ENCODE measurements at places on chromosomes 13 and 19.

- DNase-seq, result no peak
These were observed 7.0 kb upstream of the RCN3 start for GRCh38 chr19:49520705-49521319.

- peak; percentile 32 for DNase-seq
These were observed 2.3 kb downstream of the ERF start for GRCh38 chr19:42252365-42253244.

DNA sequence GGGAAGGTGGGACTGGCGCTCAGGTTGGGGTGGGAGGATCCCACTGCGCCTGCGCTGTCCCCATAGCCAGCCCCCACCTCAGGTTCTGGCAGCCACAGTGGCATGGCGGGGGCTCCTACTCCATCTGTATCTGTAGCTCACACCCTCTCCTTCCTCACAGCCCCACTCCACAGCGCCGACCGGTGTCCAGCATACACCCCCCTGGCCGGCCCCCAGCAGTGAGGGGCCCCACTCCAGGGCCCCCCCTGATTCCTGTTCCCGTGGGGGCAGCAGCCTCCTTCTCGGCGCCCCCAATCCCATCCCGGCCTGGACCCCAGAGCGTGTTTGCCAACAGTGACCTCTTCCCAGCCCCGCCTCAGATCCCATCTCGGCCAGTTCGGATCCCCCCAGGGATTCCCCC, 6.0 kb downstream of the TMED1 start:
- DNase-seq, result no peak

DNA sequence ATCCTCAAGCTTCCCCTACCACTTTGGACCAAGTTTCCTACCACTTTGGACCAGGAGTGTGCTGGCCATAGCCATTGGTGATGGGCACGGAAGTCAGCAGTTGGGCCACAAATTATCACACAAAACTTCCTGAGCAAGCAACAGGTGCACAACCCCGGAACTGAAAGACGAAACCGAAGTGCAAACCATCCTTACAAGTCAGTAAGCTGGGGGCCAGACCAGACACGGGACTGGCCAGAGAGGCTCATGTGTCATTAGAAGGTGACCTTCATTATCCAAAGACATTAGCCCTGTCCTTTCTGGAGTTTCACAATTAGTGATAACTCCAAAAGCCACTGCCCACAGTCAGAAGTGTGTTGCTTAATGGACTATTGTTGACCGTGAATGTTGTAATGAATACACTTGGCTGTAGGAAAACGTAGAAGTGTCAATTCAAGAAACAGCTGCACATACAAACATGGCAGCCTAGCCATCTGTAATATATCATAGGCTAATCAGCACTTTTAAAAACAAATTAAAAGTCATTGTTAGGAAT, 244.1 kb upstream of the IRS2 start:
- no peak for DNase-seq

GRCh38 chr19:55638864-55639359, 1.9 kb upstream of the ZNF580 start:
- DNase-seq, result peak; percentile 69

GRCh38 chr19:3707868-3708206, 347 bp upstream of the TJP3 start:
- no peak for DNase-seq

DNA sequence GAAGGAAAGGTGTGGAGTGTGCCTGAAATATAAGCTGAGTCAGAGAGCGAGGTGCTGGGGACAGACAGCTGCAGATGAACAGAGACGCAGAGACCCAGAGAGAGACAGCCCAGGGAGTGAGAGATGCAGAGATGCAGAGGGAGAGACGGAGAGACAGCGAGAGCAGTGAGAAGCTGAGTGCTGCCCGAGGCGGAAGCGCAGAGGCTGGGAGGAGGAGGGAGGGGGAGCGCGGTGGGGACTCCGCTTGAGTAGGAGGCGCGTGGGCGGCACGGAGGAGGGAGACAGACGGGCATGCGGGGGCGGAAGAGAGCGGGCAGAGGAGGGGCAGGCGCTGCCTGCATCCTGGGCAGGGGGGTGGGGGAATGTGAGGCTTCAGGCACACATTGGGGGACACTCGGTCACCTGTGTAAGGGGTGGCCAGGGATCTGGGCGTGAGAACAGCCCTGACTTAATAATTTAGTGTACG, 25.7 kb downstream of the SLC8A2 start:
- peak; percentile 56 for DNase-seq

DNA sequence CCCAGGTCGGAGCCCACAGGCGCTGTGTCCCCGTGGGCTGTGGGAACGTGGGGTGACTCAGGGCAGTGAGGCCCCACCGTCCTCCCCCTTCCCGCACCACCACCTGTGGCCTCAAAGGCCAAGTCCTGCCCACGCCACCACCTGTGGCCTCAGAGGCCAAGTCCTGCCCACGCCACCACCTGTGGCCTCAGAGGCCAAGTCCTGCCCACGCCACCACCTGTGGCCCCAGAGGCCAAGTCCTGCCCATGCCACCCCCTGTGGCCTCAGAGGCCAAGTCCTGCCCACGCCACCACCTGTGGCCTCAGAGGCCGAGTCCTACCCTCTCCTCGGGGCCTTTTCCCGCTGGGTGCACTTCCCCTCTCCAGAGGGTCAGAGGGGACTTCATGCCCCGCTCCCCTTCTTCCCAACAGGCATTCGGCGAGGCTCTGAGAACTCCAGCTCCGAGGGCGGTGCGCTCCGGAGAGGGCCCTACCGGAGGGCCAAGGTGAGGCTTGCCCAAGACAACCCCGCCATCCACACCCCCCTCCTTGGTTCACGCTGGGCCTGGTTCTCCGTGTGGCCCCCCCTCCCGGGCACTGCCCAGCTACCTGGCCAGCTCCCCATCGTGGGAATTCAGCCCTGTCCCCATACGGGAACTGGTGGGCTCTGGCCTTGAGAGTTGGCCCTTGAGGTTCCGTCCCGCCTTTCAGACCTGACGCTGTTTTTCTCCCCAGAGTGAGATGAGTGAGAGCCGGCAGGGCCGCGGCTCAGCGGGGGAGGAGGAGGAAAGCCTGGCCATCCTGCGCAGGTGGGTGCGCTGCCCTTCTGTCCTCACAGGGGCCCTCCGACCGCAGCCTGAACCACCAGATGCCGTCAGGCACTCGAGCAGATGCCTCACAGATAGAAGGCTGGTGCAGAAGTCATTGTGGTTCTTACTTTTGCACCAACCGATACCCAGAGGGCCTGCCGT, 27.4 kb upstream of the F7 start:
- DNase-seq, result no peak

- DNase-seq, result no peak
These were observed 428 bp downstream of the RASAL3 start for GRCh38 chr19:15463861-15464371.

DNA sequence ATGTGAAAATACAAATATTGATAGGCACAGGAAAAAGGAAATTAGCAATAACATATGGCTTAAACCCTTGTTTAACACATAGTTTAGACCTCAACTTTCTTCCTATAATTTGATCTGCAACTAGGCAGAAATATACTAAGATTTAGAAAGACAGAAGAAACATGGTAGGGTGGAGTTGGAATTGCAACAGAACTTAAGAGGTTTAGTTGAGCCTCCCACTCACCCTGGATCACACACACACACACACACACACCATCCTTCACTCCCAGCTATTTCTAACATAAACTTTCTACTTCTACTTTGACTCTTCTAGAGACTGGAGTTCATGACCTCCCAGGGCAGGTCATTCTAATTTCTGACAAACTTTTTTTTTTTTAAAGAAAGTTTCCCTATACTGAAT, 47.4 kb downstream of the FLT3 start:
- DNase-seq, result no peak

- DNase-seq, result no peak
These were observed 210.1 kb upstream of the SPRY2 start for GRCh38 chr13:80550971-80551441.

GRCh38 chr13:20198781-20199180, 6.0 kb upstream of the GJB2 start:
- no peak for DNase-seq

- DNase-seq, result no peak
These were observed 90.5 kb downstream of the STK24 start for GRCh38 chr13:98486412-98486811.

- DNase-seq, result peak; percentile 11
These were observed 32.7 kb downstream of the VSTM1 start for GRCh38 chr19:54030895-54031586.

DNA sequence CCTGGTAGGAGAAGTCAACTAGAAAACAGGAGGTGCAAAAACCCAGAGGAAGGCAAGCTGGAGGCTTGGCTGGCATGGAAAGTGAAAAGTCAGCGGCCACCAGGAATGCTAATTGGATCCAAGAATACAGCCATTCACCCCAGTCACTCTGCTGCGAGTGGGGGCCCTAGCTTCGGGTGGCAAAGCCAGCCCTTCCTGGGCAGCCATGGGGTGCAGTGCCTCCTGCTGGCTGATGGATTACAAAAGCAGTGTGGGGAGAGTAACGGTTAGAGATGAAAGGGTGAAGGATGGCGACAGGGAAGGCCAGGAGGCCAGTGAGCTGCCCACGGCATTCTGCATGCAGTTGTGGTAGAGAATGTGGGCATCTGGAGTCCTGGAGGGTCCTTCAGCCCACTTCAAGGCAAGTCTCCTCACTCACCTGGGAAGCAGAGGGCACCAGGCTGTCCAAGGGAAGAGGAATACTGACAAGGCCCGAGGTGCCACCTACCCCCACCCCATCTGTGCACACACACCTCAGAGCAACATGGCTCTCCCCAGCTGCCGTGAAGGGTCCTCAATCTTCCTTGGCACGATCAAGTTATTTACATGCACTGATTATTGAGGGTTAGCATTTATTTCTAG, 20.3 kb upstream of the EPHX3 start:
- DNase-seq, result no peak

DNA sequence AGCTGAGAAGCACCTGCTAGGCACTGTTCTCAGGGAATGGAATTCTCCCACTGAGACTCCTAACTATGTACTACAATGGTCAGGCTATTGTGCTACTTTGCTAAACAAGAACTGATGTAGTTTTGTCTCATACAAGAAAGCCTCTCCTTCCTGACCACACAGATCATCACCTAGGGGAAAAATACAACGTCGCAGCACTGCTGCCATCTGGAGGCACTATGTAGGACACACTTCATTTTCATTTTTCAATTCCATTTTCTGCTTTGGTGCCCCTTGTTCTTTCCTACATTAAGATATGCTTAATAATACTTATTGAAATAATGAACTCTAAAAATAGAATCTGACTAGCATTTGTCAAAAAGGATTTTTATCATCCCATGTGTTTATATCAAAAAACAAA, 21.1 kb downstream of the PROSER1 start:
- DNase-seq, result peak; percentile 27

DNA sequence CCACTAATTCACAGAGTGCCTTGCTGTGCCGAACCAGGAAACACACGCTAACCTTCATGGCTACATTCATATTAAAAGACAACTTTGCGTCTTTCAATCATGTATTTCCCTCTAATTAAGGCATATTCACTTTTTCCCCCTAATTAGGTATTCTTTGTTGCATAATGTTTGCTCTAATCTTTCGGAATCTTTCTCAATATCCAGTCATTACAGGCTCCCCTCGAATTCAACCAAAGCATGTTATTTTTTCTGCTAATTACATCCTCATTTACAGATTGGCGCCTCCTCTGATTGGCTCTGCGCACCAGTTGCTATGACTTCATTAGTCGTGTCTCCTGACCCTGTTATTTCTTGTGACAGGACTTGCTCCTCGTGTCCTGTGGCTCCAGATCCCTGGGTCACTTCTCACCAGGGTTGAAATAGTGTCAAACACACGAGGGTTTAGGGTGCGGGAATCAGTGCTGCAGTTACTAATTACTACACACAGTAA, 226.7 kb upstream of the TSHZ3 start:
- no peak for DNase-seq

DNA sequence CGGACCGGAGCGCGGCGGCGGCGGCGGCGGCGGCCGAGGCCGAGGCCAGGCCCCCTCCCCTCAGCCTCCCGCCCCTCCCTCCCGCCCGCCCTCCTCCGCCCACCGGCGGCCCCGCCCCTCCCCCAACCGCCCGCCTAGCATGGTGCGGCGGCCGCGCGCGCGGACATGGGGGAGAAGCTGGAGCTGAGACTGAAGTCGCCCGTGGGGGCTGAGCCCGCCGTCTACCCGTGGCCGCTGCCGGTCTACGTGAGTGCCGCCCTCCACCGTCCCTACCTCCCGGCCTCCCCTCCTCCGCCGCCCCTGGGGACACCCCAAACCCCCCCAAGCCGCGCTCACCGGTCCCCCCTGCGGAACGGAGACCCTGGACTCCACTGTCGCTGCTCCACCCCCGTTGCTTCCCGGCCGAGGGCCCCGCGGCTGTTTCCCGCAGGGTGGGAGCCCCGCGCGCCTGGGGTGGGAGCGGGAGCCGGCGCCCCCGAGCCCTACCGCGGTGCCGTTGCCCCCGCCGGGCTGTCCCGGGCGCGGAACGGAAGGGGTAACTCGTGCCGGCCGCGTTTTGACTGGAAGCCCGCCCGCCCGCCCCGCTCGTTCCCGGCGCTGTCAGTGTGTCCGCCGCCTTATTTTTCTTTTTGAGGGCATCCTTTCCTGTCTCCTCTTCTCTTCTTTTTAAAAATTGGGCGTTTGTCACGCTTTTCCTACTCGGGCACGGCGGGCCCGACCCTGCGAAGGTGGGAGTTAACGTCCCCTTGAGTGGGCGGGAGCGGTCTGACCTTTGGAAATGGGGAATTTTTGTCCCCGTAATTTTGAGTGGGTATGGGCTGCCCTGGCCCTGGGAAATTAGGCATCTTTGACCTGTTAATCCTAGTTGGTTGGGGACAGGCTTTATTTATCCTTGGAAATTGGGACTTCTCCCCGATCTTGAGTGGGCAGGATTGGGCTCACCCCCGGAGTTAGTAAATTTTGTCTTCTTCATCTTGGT, 576 bp downstream of the DOT1L start:
- no peak for DNase-seq

DNA sequence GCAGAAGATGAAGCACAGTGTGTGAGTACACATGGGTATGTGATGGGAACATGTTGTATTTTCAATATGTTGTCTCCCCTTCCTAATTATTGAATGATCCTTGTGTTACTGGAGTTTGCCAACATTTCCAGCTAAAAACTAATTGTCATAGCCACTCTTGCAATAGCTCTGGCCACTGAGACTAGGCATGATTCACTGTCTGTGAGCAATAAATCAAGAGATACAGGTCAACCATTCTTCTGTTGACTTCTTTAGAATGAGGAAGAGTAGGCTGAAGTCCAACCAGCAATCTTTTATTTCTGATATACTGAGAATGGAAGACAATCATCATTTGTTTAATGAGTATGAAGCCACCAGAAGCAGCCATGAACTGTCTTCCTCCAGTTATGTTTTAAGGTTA, 413.9 kb downstream of the SLITRK5 start:
- no peak for DNase-seq

DNA sequence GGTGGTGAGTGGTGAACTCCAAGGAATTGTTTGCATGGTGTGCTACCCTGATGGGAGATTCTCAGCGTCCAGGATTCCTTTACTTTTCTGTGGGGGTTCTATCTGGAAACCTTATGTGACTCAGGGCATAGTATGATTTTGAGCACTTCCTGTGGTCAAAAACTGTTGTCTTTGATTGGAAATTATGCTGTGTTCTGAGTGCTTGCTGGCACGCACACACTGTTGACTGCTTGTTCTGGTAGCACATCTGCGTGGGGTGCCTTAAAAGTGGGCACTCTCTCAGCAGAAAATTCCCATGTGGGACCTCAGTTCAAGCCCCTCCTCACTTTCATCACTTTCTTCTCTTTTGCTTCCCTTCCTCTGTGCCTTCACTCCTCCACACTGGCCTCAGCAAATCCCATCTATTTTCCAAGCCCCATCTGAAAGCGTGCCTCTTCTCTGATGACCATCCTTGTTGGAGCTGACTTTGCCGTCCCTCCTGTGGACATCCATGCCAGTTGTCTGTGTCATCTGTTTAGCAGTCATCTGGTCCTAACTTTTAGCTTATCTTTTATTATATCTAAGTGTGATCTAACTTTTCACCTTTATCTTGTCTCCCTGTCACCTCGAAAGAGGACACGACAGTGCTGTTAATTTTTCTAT, 56.4 kb upstream of the NPAS1 start:
- no peak for DNase-seq
